ENCODE measurements at places on chromosomes 1 and 21.

DNA sequence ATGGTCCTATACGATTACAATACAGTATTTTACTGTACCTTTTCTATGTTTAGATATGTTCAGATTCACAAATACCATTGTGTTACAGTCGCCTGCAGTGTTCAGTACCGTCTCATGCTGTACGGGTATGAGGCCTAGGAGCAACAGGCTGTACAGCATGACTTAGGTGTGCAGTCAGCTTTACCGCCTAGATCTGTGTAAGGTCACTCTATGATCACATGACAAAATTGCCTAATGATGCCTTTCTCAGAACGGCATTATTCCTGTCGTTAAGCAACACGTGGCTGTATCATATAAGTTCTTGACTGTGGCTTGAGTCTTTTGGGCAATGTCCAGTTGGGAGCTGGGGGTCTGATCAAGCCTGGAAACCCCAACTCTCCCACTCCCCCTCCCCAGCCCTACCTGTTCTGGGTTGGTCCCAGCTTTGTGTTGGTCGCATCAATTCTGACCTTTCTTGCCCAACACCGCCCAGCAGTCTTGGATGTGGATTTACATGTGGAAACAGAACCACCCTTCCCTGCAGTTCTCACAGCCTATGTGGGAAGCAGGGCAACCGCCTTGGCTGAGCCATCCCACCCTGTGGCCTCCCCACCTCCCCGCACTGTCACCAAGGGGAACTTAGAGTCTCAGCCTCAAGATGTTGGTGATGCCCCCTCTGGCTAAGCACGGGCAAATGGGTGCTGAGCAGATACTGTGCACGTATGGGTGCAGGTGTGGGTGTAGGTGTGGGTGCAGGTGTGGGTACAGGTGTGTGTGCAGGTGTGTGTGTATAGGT lies 80.2 kb upstream of the ACTL8 start:
- DNase-seq: no peak

DNA sequence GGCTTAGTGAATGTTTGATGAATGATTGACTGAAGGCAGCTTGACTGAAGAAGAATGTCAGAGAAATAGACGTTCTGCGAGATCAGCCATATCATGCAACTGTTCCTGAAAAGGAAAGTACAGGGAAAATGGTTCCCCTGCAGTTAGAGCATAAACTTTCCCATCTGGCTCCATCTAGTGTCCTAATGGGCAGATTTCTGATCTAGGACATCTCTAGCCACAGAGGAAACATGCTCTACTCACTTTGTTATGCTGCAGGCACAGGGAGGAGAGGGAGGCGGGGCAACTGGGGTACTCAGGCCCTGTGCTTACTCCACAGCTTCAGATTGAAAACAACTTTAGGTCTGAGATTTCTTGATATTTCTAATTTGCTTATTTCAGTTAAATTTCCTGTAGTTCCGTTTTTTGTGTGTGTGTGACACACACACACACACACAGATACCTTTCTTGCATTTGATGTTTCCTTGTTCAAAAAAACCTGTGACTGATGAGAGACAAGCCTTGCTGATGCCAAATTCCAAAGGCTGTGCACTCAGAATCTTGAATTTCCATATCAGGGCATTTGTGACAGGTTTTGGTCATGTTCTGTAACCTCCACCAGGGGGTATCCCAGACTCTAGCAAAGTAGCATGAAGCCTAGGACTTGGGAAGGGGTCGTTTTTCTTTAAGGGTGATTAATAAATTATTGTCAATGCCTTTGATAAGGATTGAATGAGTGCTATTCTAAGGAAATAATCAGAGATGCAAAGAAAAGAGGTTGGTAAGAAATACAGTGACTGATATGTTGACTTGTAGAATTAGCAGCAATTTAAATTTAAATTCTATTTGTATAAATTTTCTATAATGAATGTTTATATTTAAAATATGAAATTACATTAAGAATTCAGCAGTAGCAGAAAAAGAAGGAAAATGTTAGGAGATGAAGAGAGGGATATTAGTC lies 139.7 kb upstream of the BEND5 start:
- peak; percentile 29 for DNase-seq

- no peak for DNase-seq
Measured at GRCh38 chr1:218546314-218546713, 201.2 kb downstream of the TGFB2 start.

DNA sequence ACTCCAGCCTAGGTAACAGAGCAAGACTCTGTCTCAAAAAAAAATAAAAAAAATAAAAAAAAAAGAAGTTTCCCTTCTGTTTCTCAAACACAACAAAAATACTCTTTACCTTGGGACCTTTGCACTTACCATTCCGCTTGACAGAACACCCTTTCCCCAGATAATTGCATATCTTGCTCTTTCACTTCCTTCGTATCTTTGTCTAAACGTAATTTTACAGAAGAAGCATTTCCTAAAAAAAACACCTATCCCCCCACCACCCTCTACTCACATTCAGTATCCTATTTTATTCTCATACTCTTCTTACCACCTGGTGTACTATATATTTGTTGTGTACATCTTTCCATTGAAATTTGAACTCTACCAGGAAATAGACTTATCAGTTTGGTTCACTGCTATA lies 32.7 kb downstream of the ASH1L start:
- no peak for DNase-seq

- DNase-seq: no peak
Measured at GRCh38 chr1:179995576-179995975, 41.0 kb downstream of the CEP350 start.

DNA sequence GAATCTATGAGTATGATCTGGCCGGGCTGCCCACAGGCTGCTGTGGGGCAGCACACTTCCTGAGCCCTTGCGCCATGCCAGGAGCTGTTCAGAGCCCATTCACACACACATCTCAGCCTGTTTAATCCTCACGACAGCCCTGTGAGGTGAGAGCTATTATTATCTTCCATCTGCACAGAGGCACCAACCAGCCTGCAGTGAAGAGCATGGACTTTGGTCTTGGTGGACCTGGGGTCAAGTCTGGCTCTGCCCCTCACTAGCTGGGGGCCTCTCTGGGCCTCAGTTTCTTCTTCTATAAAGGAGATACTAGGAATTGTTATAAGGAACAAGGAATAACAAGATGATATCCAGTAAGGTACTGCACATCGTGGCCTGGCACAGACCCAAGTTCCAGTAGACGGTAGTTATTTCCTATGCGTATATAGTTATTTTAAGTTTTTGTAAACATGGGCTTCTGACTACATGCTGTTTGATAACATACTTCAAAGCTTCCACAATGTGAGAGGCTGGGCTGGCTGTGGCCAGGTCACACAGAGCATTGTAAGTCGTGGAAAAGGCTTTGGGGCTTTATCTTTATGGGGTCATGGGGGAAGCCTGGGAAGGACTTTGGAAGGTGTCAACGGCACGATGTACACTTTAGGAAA lies 3.4 kb upstream of the PADI2 start:
- DNase-seq: no peak

- no peak for DNase-seq
Measured at GRCh38 chr1:25451908-25452307, 21.2 kb downstream of the MACO1 start.

DNA sequence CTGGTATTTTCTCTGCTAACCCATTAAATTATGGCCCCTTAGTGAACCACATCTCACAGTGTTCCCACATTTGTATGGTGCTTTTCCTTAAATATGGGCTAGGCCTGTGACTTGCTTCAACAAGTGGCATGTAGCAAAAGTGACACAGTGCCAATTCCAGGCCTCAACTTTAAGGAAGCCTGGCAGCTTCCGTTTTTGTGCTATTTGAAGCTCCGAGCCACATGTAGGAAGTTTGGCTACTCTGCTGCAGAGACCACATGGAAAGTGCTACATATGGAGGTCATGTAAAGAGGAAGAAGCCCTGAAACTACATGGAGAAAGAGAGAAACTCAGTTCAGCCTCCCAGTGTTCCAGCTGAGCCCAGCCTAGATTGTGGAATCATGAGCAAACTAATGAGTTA lies 28.5 kb upstream of the DR1 start:
- DNase-seq: no peak

DNA sequence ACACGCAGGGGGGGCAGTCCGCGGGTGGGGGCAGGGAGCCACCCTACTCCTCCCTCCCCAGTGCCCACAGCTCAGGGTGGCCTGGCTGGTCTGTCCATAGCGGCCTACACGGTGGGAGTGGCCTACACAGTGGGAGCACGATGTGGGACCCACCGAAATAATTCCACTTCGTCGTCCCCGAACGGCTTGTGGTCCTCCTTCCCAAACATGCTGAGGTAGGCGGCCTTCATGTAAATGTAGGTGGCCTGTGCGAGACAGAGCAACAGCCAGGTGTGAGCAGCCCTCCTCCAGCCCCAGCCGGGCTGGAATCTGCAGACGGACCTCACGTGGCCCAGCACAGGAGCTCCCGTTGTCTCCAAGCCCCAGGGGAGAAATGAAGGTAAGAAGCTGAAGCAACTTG lies 34.4 kb downstream of the TTC39A start:
- no peak for DNase-seq

All from NCI-H1092 treated with DMSO at 0.1 percent for 48 hours (cell line).